ENCODE measurements at places on chromosomes 3 and 15. TPM values are rescaled to one million over a fixed set of nuclear protein-coding genes. Genes with fewer than 3 reads are reported as not detected.

GNAT1 gene
- not detected for total RNA-seq

TRIM71 gene
- 7.3 TPM for total RNA-seq

DNA sequence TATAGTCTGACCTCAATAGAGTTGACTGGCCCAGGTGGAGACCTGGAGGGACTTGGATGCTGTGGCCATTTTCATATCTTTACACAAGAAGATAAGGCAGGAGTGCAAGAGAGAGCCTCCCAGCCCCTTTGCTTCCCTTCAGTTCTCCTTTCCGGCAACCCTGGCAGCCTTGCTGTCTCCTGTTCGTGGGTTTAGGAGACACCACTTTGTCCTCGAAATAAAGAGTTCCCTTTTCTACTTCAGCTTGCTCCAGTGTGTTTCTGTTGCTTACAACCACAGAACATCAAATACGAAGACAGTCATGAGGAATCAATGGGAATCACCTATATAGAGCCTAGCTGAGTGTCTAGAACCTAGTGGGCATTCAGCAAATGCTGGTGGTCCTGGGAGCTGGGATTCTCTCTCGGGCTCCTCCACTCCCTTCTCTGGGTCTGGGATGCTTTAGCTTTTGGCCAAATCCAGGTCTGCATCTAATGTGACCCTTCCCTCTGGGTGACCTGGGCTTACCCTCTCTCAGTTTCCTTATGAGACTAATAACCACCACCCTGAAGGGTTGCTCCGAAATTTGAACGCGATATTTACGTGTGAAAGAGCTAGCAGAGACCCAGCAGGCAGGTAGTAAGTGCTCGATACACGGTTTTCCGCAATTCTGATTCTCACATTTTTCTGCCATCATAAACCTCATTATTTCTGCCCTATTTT, 44.5 kb downstream of the PCSK6 start:
- H3K4me1 ChIP-seq: peaks cover 22% of the 10 kb centered on the region
- no peak overlapping the region for H3K27ac ChIP-seq
- no peaks in the 10 kb centered on the region for H3K36me3 ChIP-seq
- no peak for DNase-seq

GRCh38 chr15:51876169-51876568, 46.7 kb downstream of the TMOD3 start:
- peak; percentile 28 for DNase-seq
- peak overlapping the region; percentile 64 for H3K27ac ChIP-seq
- no peaks in the 10 kb centered on the region for H3K27me3 ChIP-seq
- peaks cover 18% of the 10 kb centered on the region for H3K36me3 ChIP-seq
- H3K4me1 ChIP-seq: peaks cover 34% of the 10 kb centered on the region
- H3K4me3 ChIP-seq: no peak overlapping the region

GRCh38 chr3:177234121-177234520, 36.8 kb upstream of the TBL1XR1 start:
- no peak for DNase-seq
- H3K4me1 ChIP-seq: no peaks in the 10 kb centered on the region
- H3K36me3 ChIP-seq: no peaks in the 10 kb centered on the region
- H3K27ac ChIP-seq: no peak overlapping the region
- H3K27me3 ChIP-seq: no peaks in the 10 kb centered on the region

DNA sequence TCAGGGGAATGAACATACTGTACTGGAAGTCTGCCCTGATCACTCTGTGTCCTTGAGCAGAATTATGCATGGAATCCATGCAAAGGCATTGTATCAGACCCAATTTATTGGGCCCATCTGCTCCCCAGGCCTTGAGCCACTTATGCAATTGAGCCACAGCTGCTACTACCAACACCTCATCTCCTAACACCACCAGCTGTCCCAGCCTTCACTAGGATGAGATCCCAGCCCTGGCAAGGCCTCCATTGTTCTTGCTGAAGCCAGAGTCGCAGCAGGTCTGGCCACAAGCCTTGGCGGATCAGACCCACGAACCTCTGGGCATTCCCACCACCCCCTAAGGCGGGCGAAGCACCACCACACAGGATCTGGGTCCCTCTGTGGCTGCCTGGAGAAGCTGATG, 9.2 kb upstream of the NME9 start:
- DNase-seq: no peak
- no peaks in the 10 kb centered on the region for H3K27me3 ChIP-seq
- H3K4me1 ChIP-seq: no peaks in the 10 kb centered on the region
- no peak overlapping the region for H3K27ac ChIP-seq

DNA sequence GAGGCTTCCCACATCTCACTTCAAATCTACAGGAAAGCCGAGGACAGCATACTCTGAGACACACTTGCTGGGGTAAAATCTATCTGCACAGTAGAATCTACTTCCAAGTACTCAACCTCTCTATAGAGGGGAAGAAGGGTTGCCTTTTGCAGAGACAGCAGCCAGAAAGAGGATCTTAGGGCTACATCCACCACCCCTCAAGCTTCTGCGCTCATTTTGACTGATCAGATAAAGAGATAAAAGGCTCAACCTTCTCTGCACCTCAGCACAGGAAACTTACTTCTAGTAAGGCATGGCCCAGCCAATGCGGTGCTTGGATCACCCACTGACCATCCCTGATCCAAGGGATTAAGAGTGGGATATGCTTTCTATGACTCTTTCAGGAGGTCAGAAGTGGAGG, 6.9 kb upstream of the SLC9A9 start:
- peaks cover 4% of the 10 kb centered on the region for H3K4me1 ChIP-seq
- no peak for DNase-seq
- H3K27ac ChIP-seq: no peak overlapping the region
- no peaks in the 10 kb centered on the region for H3K27me3 ChIP-seq
- no peak overlapping the region for H3K4me3 ChIP-seq

GRCh38 chr3:127688416-127689265, 15.9 kb downstream of the ABTB1 start:
- H3K27me3 ChIP-seq: no peaks in the 10 kb centered on the region
- H3K27ac ChIP-seq: no peak overlapping the region
- H3K4me3 ChIP-seq: no peak overlapping the region

ZPLD1 gene
- not detected for total RNA-seq

DNA sequence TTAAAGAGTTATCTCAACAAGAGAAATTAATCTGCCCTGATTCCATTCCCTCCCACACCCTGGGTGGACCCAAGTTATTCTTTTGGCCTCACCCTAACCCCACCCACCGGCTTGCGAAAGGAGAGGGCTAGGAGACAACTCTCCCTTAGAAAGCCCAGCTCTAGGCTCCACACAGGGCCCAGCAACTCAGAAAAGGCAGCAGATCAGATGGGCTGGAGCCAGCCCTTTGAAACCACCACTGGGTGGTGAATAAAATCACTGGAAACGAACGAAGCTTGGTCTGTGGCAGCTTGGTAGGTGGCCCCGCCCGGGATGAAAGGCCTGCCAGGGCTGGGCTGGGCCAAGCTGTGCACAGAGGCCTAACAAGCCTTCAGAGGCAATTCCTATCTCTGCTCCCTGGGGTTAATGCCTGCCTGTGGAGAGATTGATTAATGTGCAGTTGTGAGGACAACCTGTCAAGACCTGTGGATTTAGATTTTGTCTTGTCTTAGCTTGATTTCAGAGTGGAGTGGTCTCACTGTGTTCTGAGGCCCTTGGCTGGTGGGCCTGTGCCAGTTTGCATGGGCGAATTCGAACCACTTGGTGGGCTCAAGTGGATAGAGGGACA, 38.8 kb downstream of the BHLHE40 start:
- no peaks in the 10 kb centered on the region for H3K36me3 ChIP-seq
- H3K4me3 ChIP-seq: no peak overlapping the region
- H3K27ac ChIP-seq: peak overlapping the region; percentile 51
- H3K27me3 ChIP-seq: no peaks in the 10 kb centered on the region

DNA sequence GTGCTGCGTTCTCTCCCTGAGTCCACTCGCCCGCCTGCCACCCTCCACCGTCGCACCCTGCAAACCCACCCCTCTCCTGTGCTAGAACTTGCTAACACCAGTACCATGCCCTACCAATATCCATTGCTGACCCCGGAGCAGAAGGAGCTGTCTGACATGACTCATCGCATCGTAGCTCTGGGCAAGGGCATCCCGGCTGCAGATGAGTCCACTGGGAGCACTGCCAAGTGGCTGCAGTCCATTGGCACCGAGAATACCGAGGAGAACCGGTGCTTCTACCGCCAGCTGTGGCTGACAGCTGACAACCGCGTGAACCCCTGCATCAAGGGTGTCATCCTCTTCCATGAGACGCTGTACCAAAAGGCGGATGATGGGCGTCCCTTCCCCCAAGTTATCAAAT, 4.9 kb upstream of the ALAS1 start:
- H3K4me3 ChIP-seq: no peak overlapping the region
- H3K36me3 ChIP-seq: no peaks in the 10 kb centered on the region
- peaks cover 60% of the 10 kb centered on the region for H3K4me1 ChIP-seq
- H3K27me3 ChIP-seq: no peaks in the 10 kb centered on the region

DNA sequence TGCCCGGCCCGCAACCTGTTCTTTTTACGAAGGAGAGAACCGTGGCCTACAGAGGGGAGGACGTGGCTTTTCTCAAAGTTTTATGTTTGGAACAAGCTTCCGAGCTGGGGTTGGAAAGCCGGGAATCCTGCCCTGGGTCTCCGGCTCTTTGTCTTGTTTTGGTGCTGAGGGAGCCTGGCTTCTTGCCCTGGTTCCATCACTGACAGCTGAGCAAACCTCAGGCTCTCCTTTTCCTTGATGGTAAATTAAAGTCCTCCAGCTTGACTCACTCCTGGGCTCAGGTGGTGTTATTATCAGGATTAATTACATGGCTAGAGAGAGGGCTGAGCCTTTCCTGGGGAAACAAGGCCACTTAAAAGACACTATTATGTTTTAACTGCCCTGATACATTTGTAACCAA, 289.5 kb upstream of the RGMA start:
- H3K27ac ChIP-seq: no peak overlapping the region
- H3K27me3 ChIP-seq: no peaks in the 10 kb centered on the region
- H3K36me3 ChIP-seq: no peaks in the 10 kb centered on the region
- no peak overlapping the region for H3K4me3 ChIP-seq
- no peak for DNase-seq

GRCh38 chr15:82566690-82567089, 26.4 kb upstream of the RPS17 start:
- no peaks in the 10 kb centered on the region for H3K27me3 ChIP-seq
- H3K4me3 ChIP-seq: no peak overlapping the region
- H3K4me1 ChIP-seq: peaks cover 5% of the 10 kb centered on the region
- no peak for DNase-seq
- no peaks in the 10 kb centered on the region for H3K36me3 ChIP-seq
- no peak overlapping the region for H3K27ac ChIP-seq

GRIP2 gene
- 0.33 TPM for total RNA-seq

GRCh38 chr3:143573610-143574303, 274.5 kb downstream of the SLC9A9 start:
- no peak for DNase-seq
- H3K4me1 ChIP-seq: no peaks in the 10 kb centered on the region
- no peak overlapping the region for H3K4me3 ChIP-seq
- no peak overlapping the region for H3K27ac ChIP-seq
- H3K27me3 ChIP-seq: no peaks in the 10 kb centered on the region

STX19 gene
- 4.9 TPM for total RNA-seq

- no peaks in the 10 kb centered on the region for H3K4me1 ChIP-seq
- no peaks in the 10 kb centered on the region for H3K36me3 ChIP-seq
Measured at GRCh38 chr15:84831028-84831427, 13.9 kb downstream of the ALPK3 start.

ACOX2 gene
- 13.9 TPM for total RNA-seq

GRCh38 chr15:23793191-23793680, 106.1 kb upstream of the NDN start:
- H3K36me3 ChIP-seq: no peaks in the 10 kb centered on the region
- no peak overlapping the region for H3K4me3 ChIP-seq
- H3K27me3 ChIP-seq: no peaks in the 10 kb centered on the region
- DNase-seq: no peak

ITPKA gene
- total RNA-seq: 1.4 TPM

TNIK gene
- total RNA-seq: 40.2 TPM

DNA sequence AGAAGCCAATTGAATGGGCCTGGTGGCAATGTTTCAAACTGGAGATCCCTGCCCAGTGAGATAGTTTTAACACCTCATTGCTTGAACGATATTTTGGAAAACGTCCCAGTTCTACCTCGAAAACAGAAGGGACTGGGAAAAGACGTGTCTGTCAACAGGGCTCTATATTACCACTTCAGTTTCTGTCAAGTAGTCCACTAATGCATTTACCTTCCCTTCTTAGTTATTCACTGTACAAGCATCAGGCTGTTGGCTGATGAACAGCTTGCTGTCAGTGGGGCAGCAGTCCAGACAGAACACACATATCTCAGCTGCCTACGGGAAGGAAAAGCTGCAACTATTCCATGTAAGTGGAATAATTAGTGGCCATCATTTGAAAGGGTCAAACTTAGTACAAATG, 794.7 kb upstream of the GBE1 start:
- no peaks in the 10 kb centered on the region for H3K4me1 ChIP-seq
- no peak for DNase-seq
- no peaks in the 10 kb centered on the region for H3K36me3 ChIP-seq
- H3K27me3 ChIP-seq: no peaks in the 10 kb centered on the region

- no peak for DNase-seq
- no peaks in the 10 kb centered on the region for H3K36me3 ChIP-seq
- no peaks in the 10 kb centered on the region for H3K27me3 ChIP-seq
Measured at GRCh38 chr15:51030649-51031316, 63.9 kb downstream of the TNFAIP8L3 start.

- H3K27me3 ChIP-seq: no peaks in the 10 kb centered on the region
- no peak for DNase-seq
- H3K36me3 ChIP-seq: no peaks in the 10 kb centered on the region
Measured at GRCh38 chr15:66674756-66675155, 27.3 kb upstream of the SMAD6 start.

DNA sequence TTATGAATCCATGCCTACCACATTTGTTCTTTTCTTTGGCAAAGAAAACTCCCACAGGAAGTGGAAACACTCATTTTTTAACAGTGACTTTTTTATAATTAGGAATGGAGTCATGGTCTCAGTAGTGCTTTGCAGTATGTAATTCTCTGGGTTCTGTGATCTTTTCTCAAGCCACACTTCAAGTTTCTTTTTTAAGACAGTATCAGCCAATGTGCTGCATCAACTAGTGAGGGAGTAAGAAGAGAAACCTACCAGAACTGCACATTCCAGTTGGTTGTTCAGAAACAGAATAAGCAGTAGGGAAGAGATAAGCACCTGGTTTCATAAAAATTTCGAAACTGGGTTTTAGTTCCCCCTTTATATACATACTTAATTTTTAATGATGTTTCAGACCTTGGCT, 126.3 kb downstream of the FOXB1 start:
- no peak for DNase-seq
- no peaks in the 10 kb centered on the region for H3K36me3 ChIP-seq
- no peak overlapping the region for H3K4me3 ChIP-seq

- no peaks in the 10 kb centered on the region for H3K36me3 ChIP-seq
- no peaks in the 10 kb centered on the region for H3K4me1 ChIP-seq
- H3K27ac ChIP-seq: peak overlapping the region; percentile 51
- DNase-seq: no peak
- H3K4me3 ChIP-seq: no peak overlapping the region
- H3K27me3 ChIP-seq: no peaks in the 10 kb centered on the region
Measured at GRCh38 chr15:39376371-39376909, 204.4 kb upstream of the THBS1 start.

- H3K27me3 ChIP-seq: no peaks in the 10 kb centered on the region
- no peaks in the 10 kb centered on the region for H3K4me1 ChIP-seq
- no peak overlapping the region for H3K4me3 ChIP-seq
Measured at GRCh38 chr3:3686907-3687648, 112.2 kb upstream of the LRRN1 start.

PGBD4 gene
- 2.0 TPM for total RNA-seq
